ENCODE measurements at places on chromosomes 7 and 10.
A peak's percentile ranks its signal among the peaks of the same experiment; 100 is the strongest.

DNA sequence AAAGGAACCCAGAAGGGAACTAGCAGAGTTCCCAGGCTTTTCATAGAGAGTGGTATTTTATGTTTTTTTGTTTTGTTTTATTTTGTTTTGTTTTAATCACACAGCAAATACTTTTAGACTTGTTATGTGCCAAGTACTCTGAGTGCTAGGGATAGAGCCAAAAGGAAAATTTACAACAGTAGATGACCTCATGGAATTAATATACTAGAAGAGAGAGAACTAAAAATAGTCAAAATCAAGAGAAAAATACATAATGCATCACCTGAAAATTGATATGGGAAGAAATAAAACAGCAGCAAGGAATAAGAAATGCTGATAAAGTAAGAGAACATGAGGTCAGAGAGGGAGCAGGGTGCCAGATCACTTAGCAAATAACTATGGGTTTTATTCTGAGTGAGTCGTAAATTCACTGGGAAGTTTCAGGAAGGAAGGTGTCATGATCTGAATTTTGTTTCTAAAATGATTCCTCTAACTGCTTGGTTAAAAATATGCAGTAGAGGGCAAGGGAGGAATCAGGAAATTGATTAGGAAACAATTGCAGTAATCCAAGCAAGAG, 351.0 kb downstream of the ANKRD7 start:
- no peak for DNase-seq

DNA sequence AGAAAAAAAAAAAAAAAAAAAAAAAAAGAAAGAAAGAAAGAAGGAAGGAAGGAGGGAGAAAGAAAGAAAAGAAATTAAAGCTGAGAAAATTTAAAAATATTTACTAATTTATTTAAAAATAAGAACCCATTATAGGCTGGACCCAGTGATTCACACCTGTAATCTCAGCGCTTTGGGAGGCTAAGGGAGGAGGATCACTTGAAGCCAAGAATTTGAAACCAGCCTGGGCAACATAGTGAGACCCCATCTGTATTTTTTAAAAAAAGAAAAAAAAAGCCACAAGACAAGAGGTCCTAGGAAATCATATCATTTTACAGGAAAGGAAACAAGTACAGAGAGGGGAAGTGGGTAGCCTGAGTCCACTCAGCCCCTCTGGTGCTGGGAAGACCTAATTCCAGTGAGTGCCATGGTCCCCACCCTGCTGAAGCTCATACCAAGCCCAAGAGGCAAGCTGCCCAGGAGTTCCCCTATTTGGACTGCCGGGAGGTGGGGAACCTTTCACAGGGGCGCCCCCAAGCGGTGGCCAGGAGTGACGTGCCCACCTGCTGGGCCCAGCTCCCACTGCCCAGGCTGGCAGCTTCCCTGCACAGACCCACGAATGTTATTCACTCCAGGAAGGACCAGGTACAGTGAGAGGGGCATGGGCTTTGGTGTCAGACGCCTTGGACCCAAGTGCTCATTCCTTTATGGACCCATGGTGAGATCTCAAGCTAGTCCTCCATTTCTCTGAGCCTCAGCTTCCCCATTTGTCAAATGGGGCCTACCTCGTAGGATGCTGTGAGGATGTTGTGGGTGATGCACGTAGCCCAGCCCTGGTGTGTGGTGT, 133.6 kb downstream of the ZMIZ1 start:
- DNase-seq, result no peak

- DNase-seq, result peak; percentile 36
These were observed 126.8 kb upstream of the ODAD2 start for GRCh38 chr10:28125701-28126100.

DNA sequence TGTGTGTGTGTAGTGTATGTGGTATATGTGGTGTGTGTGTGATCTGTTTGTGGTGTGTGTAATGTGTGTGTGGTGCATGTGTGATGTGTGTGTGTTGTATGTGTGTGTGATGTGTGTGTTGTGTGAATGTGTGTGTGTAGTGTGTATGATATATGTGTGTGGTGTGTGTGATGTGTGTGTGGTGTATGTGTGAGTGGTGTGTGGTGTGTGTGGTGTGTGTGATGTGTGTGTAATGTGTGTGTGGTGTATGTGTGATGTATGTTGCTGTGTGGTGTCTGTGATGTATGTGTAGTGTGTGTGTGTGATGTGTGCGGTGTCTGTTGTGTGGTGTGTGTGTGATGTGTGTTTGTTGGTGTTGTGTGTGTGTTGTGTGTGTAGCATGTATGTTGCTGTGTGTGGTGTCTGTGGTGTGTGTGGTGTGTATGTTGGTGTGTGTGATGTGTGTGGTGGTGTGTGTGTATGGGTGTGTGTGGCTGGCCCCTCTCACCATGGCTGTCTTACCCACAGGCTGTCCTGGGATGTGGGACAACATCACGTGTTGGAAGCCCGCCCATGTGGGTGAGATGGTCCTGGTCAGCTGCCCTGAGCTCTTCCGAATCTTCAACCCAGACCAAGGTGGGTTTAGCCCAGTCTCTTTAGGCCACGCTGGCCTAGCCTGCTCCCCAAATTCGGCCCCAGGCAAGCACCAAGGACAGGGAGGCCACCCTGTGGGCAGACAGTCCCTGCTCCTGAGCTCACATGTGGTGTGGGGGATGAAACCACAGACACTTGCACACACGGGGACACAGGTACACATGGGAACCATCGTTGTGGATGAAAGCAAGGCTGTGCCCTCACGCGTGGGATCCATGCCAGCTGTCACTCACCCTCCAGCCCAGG, 25.6 kb downstream of the ADCYAP1R1 start:
- DNase-seq, result no peak

DNA sequence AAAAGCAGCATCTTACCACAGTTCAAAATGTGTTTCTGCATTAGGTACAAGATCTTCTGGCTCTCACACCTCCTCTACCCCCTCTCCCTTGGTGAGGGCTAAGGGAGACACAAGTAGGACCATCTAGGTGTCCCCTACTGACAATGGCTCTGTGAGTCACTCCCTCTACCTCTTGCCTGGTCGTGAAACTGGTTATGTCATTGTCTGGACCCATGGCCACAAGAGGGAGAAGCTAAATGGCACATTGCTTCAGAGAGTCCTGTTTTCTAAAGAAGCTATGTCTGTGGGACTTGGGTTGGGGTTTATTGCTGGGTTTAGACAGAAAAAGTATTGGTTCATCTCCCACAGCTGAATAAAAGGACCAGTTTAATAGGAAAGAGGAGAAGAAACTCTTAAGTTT, 4.0 kb upstream of the PLXNA4 start:
- no peak for DNase-seq
